ENCODE measurements at places on chromosomes 11 and 22.

GRCh38 chr22:22674467-22674866, 30.1 kb downstream of the GGTLC2 start:
- DNase-seq: no peak

- DNase-seq: no peak
Measured at GRCh38 chr11:116172156-116172555, 600.6 kb downstream of the BUD13 start.

GRCh38 chr11:66037327-66037726, 11.0 kb upstream of the CATSPER1 start:
- DNase-seq: no peak

DNA sequence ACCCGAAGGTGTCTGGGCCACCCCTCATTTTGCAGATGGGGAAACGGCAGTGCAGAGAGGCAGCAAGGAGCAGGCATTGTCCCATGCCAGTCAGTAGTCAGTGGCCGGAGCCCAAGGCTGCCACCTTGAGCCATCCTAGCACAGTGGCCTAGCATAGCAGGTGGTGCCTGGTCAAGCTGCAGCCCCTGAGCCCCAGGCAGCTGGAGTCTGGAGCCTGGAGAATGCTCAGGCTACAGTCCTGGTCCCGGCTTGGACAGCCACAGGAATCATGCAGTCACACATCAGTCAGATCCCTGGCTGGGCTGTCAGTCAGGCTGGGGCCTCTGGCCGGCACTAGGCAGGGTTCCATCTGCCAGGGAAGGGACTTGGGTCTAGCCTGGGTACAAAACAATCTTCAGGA, 18.6 kb downstream of the KCNC1 start:
- DNase-seq: no peak

All from activated naive CD8-positive, alpha-beta T cell treated with anti-CD3 and anti-CD28 coated beads, Interleukin-2, amount 50 U/mL, for 24 hours (primary cell).